Urinary bladder (tissue), 4 donors: ENCODE measurements at places on chromosomes 12 and 14. TPM values are rescaled to one million over a fixed set of nuclear protein-coding genes. Genes with fewer than 3 reads are reported as not detected.
A peak's percentile ranks its signal among the peaks of the same experiment; 100 is the strongest.

GRCh38 chr12:40175045-40175444 lies 49.8 kb upstream of the LRRK2 start:
- no peak for DNase-seq

DNA sequence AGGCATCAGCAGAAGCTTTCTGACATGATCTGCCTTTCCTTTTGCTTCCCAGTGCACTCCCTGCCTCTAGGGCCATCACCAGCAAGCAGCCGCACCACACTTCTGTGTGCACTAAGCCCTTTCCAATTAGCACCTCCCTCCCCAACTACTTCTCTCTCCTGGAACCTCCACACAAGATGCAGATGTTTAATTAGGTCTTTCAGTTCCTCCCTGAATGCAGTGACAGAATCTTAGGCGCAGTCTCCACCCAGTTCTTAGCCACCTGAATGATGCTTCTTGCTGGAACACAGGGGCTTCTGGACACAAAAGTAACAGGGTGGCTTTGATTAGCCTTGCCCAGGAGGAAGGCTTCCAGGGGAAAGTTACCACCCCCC lies 32.9 kb downstream of the NIN start:
- DNase-seq: no peak

DNA sequence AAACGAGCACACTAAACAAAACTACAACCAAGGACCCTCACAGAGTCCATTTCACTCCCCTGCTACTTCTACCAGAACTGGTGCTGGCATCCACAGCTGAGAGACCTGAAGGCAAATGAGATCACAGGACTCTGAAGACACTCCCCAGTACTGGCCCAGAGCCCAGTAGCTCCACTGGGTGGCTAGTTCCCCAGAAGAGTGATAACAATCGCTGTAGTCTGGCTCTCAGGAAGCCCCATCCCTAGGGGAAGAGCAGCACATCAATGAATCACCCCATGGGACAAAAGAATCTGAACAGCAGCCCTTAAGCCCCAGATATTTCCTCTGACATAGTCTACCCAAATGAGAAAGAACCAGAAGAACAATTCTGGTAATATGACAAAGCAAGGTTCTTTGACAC lies 190.7 kb upstream of the BMP4 start:
- no peak for DNase-seq

DNA sequence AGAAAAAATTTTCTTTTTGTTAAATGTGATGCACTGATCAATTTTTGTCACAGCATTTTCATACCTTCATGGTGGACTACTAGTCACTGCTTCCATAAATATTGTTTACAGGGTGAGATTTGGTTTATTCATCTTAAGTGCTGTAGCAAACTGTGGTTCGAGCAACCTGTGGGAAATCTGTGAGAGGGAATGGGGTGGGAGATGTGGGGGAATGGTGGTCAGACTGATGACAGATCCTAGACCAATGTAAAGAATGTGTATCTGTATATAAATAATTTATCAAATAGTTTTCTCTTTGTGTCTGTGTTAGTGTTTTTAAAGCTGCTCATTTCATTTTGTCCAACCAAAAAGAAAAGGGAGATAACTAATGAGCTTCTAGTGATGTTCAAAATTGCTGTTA lies 26.7 kb downstream of the CSRP2 start:
- no peak for DNase-seq

DNA sequence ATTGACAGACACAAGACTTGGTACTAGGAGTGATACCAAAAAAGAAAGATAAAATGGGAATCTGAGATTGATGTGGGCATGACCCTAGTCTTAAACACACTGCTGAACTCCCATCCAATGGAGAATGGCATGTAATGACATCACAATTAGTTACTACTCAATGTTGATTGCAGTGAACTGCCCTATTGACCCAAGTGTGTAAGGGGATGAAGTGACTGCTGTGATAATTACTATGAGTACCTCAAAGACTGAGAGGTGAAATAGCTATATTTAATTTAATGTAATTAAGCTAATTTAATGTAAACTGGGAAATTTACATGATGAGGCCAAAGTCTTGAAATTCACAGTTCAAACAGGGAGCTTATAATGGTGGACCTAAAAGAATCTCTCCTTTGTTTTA lies at the start of gene ADAM20:
ADAM20 (minus strand) TSS at position 101 of the 400 bp plus-strand sequence. CDS start 10,247 bp downstream, outside the sequence.
- no peak for DNase-seq

DNA sequence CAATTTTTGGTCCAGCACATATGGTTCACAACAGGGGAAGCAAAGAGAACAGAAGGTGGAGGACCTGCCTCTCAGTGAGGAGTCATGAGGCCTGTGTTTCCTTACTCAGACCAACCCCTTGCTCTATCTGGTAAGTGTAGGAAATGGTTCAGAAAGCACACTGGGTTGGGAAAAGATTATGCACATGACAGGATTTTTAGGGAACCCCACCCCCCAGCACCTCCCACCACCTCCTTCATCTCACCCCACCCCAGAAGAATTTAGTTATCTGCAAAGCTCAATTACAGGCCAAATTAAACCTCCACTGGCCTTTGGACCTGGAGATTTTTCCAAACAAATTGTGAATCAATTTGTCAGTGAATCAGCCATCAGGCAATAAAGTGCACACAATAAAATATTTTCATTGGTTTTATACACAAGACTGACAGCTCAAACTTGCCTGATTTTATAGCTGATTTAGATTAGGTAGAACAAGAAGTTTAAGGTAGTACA lies 132.8 kb downstream of the DACT1 start:
- no peak for DNase-seq

- DNase-seq: no peak
Measured at GRCh38 chr14:68476212-68477109, 316.4 kb downstream of the ZFP36L1 start.

- no peak for DNase-seq
Measured at GRCh38 chr14:29111554-29111953, 345.0 kb downstream of the FOXG1 start.

DNA sequence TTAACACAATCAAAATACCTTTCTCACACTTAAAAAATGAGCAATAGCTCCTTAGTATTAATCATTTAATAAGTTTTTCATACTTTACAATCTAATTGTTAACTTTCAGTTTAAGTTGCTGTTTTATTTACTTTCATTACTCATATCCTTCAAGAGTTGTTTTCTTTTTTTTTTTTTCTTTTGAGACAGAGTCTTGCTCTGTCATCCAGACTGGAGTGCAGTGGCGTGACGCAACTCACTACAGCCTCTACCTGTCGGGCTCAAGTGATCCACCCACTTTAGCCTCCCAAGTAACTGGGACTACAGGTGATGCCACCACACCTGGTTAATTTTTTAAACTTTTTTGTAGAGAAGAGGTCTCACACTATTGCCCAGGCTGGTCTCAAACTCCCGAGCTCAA lies 16.1 kb downstream of the ZBTB1 start:
- DNase-seq: no peak

DNA sequence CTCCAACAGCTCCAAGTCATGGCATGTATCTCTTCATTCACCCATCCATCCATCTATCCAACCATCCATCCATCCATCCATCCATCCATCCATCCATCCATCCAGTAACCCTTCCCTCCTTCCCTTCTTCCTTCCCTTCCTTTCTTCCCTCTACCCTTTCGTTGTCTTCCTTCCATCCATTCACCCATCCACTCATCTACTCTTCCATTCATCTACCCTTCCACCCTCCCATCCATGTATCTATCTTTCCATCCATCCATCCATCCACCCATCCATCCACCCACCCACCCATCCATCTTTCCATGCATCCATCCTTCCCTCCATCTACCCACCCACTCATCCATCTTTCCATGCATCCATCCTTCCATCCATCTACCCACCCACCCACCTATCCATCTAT lies 53.2 kb upstream of the FBXO21 start:
- no peak for DNase-seq

- DNase-seq: no peak
Measured at GRCh38 chr12:32508626-32509025, 109.3 kb downstream of the FGD4 start.

DNA sequence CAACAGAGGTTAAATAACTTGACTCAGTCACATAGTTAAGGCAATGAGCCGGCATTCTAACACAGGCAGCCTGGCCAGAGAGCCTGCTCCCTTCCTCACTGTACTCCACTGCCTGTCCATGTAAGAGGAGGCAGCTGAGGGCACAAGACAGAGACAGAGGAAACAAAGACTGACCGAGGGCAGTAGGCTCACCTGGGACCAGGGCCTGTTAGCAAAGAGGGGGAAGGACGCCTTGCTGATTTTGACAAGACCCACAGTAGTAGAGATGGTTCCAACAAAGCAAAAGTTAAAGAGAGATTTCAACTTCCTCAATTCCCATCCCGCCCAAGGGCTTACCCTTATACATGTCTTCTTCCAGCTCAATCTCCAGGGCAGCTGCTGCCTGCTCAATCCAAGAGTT lies 26.5 kb downstream of the OTUB2 start:
- DNase-seq: no peak

GRCh38 chr12:47328831-47329545 lies 249.2 kb upstream of the AMIGO2 start:
- DNase-seq: no peak

DNA sequence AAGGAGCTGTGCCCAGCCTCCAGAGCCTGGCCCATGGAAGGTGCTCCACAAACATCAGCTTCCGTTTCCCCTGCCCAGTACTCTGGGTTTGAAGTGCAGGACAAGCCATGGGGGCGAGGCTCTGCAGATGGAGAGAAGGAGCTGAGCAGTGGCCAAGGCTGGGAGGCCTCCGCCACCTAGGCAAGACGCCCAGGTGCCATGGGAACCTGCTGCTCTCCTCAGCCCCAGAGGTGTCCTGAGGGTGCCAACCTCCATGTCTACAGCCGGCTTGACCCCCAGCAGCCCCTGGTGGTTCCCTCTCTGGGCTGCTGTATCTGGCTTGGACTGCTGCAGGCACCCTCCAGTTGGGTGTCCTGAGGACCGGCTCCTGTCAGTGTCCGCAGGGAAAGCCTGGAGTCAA lies 12.4 kb downstream of the KRT71 start:
- no peak for DNase-seq

DNA sequence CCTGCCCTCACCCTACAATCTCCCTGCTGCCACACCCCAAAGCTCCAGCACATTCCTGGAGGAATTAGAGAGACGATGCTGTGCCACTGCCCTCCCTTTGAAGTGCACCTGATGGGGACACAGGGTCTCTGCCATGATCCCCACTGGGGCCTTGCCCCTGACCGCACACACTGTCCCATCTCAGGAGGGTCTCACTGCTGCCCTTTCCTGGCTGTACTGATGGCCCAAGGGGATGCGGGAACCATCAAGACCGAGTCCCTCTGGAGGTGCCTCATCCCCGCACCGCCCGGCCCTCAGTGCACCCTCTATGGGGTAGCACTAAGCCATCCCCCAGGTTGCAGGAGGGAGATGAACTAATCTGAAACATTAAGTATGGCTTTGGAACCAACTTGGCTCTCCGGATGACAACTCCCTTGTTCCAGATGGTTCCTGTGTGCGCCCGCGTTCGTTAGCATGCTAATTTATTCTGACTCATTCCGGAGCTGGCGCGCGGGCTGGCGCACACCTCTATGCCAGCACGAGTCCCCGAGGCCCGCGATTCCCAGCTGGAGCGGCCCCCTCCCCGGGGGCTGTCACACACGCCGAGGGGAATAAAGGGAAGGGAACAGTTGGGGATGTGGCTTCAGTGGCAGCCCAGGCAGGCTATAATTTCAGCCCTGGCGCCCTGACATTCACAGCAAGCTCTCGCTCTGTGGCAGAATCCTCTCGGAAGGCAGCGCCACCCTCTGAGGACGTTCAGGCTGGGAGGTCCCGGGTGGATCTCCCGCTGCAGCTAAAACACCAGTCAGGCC lies 34.2 kb upstream of the C14orf180 start:
- no peak for DNase-seq

- DNase-seq: no peak
Measured at GRCh38 chr12:109115758-109116610, at the start of gene ACACB. Gene ACACB (plus strand): TSS chr12:109116587. CDS start chr12:109139406, 22,819 bp downstream.

GRCh38 chr12:82756303-82756702 lies 69.6 kb downstream of the TMTC2 start:
- no peak for DNase-seq

DNA sequence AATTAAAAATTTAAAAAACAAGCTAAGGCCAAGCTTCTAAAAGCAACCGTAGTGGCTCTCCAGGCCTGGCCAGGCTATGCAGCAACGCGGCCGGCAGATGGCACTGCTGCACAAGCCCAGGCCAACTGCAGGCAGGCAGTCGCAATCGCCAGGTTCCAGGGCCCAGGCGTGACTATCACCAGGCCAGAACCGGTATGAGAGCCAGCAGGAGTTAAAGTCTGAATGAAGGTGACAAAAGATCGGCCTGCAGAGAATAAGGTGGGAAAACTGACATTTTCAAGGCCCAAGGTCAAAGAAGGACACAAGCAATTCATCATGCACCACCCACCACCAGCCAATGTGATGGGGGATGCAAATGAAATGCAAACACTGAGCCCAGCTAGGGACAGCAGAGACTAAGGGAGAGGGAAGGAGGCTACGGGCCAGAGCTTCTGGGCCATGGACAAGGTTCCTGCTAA lies 43.6 kb upstream of the ANO2 start:
- DNase-seq: peak; percentile 15

DNA sequence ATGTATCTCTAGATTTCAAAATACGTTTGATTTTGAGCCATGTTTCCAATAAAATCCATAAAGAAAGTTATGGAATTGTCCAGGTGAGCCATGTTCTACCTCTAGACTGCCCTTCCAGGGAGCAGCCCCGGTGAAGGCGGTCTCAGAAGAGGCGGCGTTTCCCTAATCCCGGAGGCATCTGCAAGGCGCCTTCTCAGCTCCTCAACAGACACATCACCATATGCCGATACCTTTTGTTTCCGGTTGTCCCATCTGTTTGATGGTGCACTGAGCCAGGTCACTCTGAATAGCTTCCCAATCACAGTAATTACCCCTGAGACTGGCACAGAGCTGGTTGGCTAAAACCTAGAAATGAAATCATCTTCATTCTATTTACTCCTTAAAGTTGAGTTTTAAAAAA lies 305.5 kb upstream of the FKBP4 start:
- no peak for DNase-seq

DNA sequence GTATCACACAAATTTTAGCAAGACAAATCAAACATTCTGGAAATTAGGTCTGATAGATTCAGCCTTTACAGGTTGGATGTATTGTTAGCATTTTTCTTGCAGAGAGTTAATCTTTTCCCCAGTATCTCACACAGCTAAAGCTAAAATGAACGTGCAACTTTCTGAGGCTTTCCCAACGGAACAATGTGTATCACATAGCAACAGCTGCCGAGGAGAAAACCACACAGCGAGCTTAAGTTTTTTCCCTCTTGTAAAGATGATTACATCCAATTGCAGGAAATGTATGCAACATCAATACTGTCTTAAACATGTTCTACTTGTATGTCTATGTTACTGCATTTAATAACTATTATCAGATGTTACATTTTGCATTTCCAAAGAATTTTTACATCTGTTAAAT lies 182.2 kb downstream of the CCDC59 start:
- DNase-seq: no peak

Gene RNASE2
- polyA plus RNA-seq: 11.4 TPM

Gene STAT6
- 172 TPM for polyA plus RNA-seq

Gene PPP1R12A
- 177 TPM for polyA plus RNA-seq

Gene SPRYD3
- 66.3 TPM for polyA plus RNA-seq

Gene ESR2
- 1.6 TPM for polyA plus RNA-seq

Gene E2F7
- polyA plus RNA-seq: 0.08 TPM

Gene CLEC9A
- polyA plus RNA-seq: 0.62 TPM

Gene GLIPR1L2
- 3.2 TPM for polyA plus RNA-seq

Gene CCDC177
- polyA plus RNA-seq: not detected

Gene PRB2
- polyA plus RNA-seq: not detected
